ENCODE measurements at places on chromosomes 13 and 19. TPM values are rescaled to one million over a fixed set of nuclear protein-coding genes. Genes with fewer than 3 reads are reported as not detected.
A peak's percentile ranks its signal among the peaks of the same experiment; 100 is the strongest.

DNA sequence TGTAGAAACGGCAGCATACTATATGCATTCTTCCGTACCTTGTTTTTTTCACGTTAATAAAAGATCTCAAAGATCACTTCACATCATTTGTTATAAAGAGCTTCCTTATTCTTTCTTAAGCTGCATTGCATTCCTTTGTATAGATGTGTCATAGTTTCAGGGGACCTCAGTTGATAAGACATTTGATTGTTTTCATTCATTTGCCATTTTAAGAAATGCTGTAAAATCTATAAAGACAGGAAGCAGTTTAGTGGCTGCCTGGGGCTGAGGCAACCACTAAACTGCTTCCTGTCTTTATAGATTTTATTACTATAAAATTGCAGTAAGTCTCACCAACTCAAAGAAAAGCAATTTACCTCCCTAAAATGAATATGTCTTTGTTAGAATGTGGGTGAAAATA is 59.4 kb downstream of the ZDHHC20 start:
- H3K4me3 ChIP-seq = no peak overlapping the region
- no peak for DNase-seq
- no peaks in the 10 kb centered on the region for H3K27me3 ChIP-seq
- no peaks in the 10 kb centered on the region for H3K4me1 ChIP-seq
- H3K36me3 ChIP-seq = no peaks in the 10 kb centered on the region
- H3K27ac ChIP-seq = no peak overlapping the region

DNA sequence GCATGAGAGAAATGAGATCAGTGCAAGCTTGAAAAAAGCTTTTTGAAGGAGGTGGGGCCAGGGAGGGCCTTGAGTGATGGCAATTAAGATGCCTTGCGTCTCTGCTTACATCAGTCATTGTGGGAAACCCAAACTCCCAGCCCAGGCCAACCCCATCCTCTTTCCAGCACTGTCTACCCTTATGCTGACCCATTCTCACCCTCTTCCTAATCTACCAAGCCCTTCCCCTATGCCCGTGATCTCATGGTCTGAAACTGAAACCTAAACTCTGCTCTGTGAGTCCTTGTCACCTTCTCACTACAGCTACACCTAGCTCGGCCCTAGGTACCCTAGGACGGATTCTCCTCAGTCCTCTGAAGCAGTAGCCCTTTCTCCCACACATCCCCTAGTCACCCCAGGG is 36.0 kb upstream of the SERP2 start:
- no peaks in the 10 kb centered on the region for H3K36me3 ChIP-seq
- no peak for DNase-seq
- no peaks in the 10 kb centered on the region for H3K4me1 ChIP-seq
- H3K27me3 ChIP-seq = no peaks in the 10 kb centered on the region
- no peak overlapping the region for H3K4me3 ChIP-seq
- H3K27ac ChIP-seq = no peak overlapping the region

- H3K27ac ChIP-seq = no peak overlapping the region
- H3K27me3 ChIP-seq = no peaks in the 10 kb centered on the region
- no peaks in the 10 kb centered on the region for H3K4me1 ChIP-seq
- H3K36me3 ChIP-seq = no peaks in the 10 kb centered on the region
- H3K4me3 ChIP-seq = no peak overlapping the region
These were observed 9.3 kb upstream of the MISP start for GRCh38 chr19:741506-742131.

ZNF431 gene
- total RNA-seq = 20.2 TPM

GRCh38 chr19:54114340-54115108 is 933 bp downstream of the TFPT start:
- peak overlapping the region; percentile 52 for H3K4me3 ChIP-seq
- peak; percentile 84 for DNase-seq
- no peaks in the 10 kb centered on the region for H3K4me1 ChIP-seq
- H3K36me3 ChIP-seq = no peaks in the 10 kb centered on the region

CRTC1 gene
- 16.5 TPM for total RNA-seq

TMEM161A gene
- total RNA-seq = 18.1 TPM

DNA sequence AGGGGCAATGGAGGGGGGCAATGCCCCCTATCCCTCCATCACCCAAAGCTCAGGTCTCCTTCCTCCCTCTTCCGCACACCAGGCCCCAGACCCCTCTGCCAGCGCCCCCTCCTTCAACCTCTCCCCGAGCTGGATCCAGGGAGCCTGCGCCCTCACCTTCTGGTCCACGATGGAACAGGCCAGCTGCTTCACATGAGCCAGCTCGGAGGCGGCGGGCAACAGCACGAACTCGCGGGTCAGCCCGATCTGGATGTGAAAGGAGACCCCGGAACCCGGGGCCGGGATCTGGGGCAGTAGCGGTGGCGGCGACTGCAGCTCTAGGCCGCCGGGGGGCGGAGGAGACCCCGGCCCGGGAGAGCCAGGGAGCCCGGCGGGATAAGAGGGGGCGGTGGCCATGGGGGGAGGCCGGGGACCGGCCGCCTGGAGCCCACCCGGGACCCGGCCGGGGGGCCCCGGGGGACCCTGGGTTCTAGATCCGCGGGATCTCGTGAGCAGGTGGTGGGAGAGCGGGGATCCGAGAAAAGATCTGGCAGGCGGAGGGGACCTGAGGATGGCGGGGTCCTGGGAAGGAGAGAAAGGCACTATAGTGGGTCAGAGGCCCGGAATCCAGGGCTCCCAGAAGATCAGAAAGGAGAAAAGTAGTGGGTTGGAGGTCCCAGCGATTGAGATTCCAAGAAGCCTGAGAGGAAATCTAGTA is 791 bp downstream of the PRKD2 start:
- H3K36me3 ChIP-seq = no peaks in the 10 kb centered on the region
- H3K4me3 ChIP-seq = peak overlapping the region; percentile 83
- no peak overlapping the region for H3K27ac ChIP-seq
- no peaks in the 10 kb centered on the region for H3K27me3 ChIP-seq

MIER2 gene
- total RNA-seq = 31.1 TPM

CLC gene
- not detected for total RNA-seq

- H3K4me1 ChIP-seq = no peaks in the 10 kb centered on the region
- H3K4me3 ChIP-seq = no peak overlapping the region
- no peaks in the 10 kb centered on the region for H3K36me3 ChIP-seq
- no peak overlapping the region for H3K27ac ChIP-seq
These were observed 38.5 kb upstream of the MAB21L1 start for GRCh38 chr13:35514801-35515502.

- no peak overlapping the region for H3K4me3 ChIP-seq
- H3K4me1 ChIP-seq = no peaks in the 10 kb centered on the region
- H3K27ac ChIP-seq = no peak overlapping the region
- no peak for DNase-seq
These were observed 1795.5 kb upstream of the PRR20A start for GRCh38 chr13:55345224-55345623.

GRCh38 chr19:14440049-14440448 is 6.9 kb downstream of the PKN1 start:
- no peaks in the 10 kb centered on the region for H3K4me1 ChIP-seq
- no peak overlapping the region for H3K4me3 ChIP-seq
- H3K27ac ChIP-seq = no peak overlapping the region
- H3K36me3 ChIP-seq = peaks cover 6% of the 10 kb centered on the region
- peak; percentile 91 for DNase-seq
- no peaks in the 10 kb centered on the region for H3K27me3 ChIP-seq

GRCh38 chr19:33684538-33685232 is 62.9 kb downstream of the CHST8 start:
- no peak overlapping the region for H3K27ac ChIP-seq
- DNase-seq = peak; percentile 11
- H3K4me1 ChIP-seq = no peaks in the 10 kb centered on the region
- no peaks in the 10 kb centered on the region for H3K36me3 ChIP-seq
- H3K4me3 ChIP-seq = no peak overlapping the region

DNA sequence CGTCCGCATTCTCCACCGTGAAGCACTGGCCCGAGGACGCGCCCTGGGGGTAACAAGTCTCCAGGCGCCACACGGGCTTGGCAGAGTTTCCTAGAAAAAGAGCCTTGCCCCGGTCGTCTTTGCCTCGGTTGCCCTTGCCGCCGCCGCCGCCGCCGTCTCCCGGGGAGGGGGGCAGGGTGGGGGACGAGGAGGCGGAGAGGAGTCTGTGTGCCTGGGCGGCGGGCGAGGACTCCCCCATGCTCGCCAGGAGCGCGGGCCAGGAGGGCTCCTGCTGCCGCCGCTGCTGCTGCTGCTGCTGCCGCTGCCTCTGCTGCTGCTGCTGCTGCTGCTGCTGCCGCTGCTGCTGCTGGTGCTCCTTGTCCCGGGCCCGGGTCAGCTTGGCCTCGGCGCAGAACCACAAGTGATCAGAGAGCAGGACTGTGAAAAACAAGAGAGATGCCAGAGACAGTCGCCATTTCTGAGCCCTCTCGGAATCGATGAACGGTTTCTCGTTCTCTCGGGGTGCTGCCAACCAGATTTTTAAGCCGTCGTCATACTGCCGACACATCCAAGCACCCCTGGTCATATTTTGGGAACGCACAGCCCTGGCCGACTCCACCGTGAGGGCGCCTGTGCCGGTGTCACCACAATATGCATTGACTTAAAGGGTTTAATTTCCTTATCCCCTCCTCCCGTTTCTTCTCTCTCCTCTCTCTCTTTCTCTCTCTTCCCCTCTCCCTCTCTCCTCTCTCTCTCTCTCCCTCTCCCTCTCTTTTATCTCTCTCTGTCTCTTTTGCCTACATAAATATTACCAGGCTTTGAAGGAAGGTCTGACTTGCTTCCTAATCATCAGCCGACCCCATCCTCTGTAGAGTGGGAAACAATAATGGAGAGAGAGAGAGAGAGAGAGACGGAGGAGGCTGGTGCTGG is 349.1 kb downstream of the LIG4 start:
- H3K4me1 ChIP-seq = no peaks in the 10 kb centered on the region
- H3K4me3 ChIP-seq = no peak overlapping the region
- no peak overlapping the region for H3K27ac ChIP-seq
- no peak for DNase-seq

DNA sequence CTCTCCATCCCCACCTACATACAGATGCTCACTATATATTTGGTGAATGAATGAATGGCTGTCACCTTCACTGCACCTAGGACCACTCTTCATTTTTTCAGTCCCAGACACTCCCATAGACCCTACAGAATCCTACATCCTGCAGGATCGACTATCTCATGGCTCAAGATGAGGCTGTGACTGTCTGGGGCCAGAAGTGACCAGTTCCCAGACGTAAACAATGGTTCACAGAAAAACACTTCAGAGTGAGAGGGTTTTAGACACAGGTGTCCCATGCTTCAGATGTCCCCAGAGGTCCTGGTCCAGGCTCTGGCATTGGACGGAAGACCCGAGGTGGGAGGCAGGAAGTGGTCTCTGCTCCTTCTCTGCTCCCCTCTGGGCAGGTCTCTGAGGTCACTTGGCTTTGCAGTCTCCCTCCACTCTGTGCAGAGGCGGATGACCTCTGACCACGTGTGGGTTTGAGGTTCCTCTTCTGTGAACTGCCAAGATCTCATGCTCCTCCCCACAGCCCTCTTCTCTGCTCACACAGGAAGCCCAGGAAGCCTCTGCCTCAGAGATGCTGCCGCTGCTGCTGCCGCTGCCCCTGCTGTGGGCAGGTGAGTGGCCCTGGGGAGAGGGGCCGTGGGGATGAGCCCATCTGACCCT is 24.9 kb downstream of the SIGLEC7 start:
- no peaks in the 10 kb centered on the region for H3K4me1 ChIP-seq
- DNase-seq = peak; percentile 77
- H3K36me3 ChIP-seq = no peaks in the 10 kb centered on the region
- H3K27me3 ChIP-seq = no peaks in the 10 kb centered on the region

MISP gene
- not detected for total RNA-seq

All from aorta (tissue), 5 donors.